ENCODE measurements at places on chromosomes 12 and 14. TPM values are rescaled to one million over a fixed set of nuclear protein-coding genes. Genes with fewer than 3 reads are reported as not detected.

The DAD1 gene
- 165 TPM for total RNA-seq

DNA sequence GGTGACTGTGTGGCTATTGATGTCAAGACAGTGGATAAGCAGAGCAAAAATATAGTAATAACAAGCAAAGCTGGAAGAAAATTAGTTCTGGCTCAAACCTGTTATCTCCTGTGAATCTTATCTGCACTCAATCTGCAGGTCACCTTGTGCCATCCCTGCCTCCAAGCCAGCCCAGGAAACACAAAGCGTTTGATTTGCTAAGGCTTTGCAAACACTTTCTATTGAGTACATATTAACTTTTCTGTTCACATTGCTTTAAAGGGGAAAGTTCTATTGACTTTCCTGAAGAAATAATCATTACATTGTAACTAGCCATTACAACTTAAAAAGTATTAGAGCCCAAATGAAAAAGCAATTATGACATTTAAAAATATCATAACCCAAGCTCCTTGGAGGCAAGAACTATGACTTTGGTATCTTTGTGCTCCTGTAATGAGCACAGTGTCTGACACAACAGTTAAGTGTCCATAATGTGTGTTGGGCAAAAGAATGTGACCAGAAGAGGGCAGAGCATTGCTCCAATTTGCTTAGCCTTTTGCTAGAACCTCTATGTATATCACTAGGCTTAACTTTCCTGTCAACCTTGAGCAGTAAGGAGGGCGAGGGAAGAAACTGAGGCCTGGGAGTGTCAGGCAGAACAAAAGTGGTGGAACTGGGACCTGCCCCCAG lies 24.7 kb downstream of the SERPINA3 start:
- DNase-seq: no peak

GRCh38 chr12:118537481-118537917 lies 161.1 kb downstream of the SUDS3 start:
- peak; percentile 39 for DNase-seq

- no peak for DNase-seq
Observed at GRCh38 chr12:89073027-89073398, 279.3 kb downstream of the DUSP6 start.

The PRKAB1 gene
- 15.4 TPM for total RNA-seq

DNA sequence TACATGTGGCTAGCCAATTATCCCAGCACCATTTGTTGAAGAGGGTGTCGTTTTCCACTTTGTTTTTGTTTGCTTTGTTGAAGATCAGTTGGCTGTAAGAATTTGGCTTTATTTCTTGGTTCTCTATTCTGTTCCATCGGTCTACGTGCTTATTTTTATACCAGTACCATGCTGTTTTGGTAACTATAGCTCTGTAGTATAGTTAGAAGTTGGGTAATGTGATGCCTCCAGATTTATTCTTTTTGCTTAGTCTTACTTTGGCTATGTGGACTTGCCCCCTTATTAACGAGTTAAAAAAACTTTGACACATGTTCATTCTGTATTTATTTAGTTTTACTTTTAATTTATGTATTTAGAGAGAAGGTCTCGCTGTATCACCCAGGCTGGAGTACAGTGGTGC lies 120.4 kb downstream of the ADCK1 start:
- no peak for DNase-seq

The SLC38A1 gene
- 74.6 TPM for total RNA-seq

The TIGAR gene
- total RNA-seq: 14.0 TPM

The POLE2 gene
- total RNA-seq: 1.0 TPM

GRCh38 chr14:83047059-83047830 lies 1513.6 kb upstream of the SEL1L start:
- DNase-seq: no peak

- DNase-seq: no peak
Observed at GRCh38 chr14:100901391-100902183, 1.9 kb downstream of the RTL1 start.

- no peak for DNase-seq
Observed at GRCh38 chr12:27148791-27149190, 66.4 kb upstream of the C12orf71 start.

The PITPNM2 gene
- 22.2 TPM for total RNA-seq

- DNase-seq: no peak
Observed at GRCh38 chr12:43098071-43098470, 453.9 kb downstream of the ADAMTS20 start.

The FGD4 gene
- total RNA-seq: 15.9 TPM

All from left cardiac atrium (tissue), 4 donors.